ENCODE measurements at places on chromosomes 4 and X.

GRCh38 chr4:82951196-82951595, 50.7 kb downstream of the THAP9 start:
- no peak for DNase-seq

DNA sequence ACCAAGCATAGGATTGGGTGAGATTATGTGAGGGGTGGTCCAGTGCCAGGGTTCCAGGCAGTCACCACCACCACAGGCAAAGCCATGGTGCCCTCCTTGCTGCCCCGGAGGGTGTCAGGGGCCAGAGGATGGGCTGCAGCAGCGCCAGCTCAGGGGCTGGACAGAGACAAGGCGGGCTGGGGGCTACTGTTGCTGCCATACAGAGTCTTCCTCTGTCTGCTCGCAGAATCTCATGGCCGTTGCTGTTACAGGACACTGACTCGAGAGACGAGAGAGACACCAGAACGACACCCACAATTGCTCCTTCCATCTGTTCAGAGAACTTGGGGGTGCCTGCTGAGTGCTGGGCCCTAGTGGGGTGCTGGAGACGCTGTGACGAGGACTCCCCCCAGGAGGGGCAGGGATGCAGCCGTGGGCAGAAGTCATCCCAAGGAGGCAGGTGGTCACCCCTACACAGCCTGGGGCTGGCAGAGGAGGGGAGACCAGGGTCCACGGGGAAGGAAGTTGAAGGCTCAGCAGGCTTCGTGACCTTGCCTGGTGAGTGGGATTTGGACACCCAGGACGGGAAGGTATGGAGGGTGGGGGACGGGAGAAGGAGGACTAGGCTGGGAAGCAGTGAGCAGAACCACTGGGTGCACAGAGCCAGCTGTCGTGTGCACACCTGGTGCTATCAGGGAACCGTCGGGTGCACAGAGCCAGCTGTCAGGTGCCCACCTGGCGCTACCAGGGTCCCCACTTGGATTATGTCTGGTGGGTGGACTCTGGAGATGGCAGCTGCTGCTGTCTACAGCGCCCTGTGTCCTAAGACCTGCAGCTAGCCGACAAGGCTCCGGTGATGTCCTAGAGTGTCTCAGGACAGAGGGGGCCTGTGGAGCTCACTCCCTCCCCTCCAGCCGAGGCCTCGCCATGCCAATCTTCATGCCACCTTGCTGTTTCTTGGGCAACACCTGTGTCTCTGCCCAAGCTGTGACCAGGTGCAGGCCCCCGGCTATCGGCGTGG, 43.9 kb upstream of the HMX1 start:
- DNase-seq = no peak

- no peak for DNase-seq
Measured at GRCh38 chr4:29052266-29052665, 1667.9 kb upstream of the PCDH7 start.

DNA sequence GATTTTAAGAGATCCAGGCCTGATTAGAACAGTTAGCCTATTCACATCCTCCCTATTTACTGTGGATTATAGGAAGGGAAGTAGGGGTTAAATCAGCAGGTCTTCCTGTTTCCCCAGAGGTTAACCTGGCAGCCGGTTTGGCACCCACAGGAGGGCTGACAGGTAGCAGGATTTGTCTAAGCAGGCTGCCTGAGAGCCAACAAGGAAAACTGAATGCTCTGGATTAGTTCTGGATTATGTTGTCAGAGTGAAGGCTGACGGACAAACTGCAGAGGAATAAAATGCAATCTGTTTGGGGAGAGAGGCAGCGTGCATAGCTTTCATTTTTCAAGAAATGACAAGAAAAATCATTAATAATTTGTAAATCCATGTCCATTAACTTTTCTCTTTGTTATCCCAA, 397.1 kb upstream of the FAM241A start:
- DNase-seq = no peak

DNA sequence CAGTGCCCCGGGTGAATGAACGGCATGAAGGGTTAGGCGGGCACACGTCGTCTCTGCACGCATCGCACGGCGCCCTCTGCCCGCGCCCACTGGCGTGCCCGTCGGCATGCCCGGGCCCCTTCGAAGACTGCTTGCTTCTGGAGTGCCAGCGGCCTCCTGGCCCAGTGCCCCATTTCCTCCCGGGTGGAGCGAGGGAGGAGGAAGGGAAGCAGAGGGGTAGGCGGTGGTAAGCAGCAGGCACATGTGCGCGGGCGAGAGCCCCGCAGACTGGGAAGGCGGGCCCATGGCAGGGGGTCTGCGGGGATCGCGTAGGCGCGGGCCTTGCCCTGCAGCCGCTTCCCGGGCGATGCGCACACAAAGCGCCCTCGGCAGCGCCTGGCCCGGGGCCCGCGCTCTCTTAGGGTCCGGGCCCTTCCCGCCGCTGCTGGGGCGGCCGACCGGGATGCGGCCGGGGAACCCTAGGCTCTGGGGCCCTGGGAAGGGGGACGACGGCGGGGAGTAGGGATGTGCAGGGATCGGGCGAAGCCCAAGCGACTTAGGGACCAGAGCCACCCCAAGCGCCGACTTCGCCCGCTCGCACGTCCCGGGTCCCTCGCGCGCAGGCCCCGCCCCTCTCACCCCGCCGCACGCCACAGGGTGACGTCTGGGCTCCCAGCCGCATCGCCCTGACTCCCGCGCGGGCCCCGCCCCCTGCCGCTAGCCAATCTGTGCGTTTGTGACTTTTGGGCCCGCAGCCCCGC, 866 bp upstream of the EMD start:
- no peak for DNase-seq

- no peak for DNase-seq
Measured at GRCh38 chr4:8427761-8428287, 12.7 kb downstream of the ACOX3 start.

- DNase-seq = no peak
Measured at GRCh38 chrX:100946299-100946927, 17.7 kb upstream of the XKRX start.

GRCh38 chr4:151658959-151659600, 101.7 kb downstream of the GATB start:
- DNase-seq = no peak

DNA sequence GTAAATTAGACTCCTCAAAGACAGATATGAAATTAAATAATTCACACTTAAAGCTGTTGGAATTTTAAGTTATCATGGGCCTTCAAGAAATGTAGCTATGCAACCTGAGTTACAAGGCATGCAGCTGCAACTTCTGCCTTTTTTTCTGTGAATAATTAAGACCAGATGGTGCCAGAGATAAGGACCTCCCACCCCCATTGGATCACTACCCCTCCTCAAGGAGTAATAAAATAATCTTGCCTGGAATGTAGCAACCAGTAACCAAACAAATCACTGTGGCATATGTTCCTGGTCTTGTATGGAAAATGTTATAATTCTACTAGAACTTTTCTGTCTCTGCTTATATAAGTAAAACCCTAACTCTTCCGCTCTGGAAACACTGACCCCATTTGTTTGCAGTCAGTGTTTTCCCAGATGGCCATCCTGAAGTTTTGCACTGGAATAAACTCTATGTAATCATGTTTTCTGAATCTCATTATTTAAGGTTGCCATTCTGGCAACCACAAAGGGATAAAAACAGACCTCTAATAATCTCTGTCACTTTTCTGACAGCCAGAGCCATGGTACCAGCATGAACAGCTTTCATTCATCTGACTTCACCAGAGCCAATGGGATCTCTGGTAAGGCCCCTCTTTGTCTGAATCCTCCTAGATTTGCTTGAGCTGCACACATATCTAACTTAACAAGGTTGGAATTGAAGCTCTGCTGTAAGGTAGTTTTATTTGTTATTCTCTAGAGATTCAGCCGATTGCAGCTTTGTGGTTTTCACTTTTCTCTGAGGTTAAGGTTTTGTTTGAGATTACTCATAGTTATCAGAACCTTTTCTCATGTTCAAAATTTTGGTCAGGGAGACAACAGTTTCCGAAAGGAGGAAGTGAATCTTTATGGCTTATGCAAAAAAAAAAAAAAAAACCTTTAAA, 274.6 kb downstream of the NAF1 start:
- no peak for DNase-seq

DNA sequence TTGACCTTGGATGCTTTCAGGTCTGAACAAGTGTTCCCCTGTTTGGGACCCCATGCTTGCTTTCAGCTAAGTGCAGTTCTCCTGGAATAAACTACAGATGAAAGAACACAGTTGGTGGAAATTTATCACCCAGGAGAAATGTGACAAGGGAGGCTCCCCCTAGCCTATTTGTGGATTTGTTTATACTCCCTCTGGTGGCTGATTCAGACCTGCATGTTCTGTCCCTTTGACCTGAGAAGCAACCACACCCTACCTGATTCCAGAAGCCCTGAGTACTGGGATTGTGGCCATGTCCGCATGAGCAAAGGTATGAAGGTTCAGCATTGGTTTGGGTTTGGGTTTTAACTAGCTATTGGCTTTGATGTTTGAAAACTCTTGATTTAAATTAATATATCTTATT, 440.9 kb downstream of the MID1IP1 start:
- DNase-seq = no peak

- no peak for DNase-seq
Measured at GRCh38 chrX:151697522-151697921, 2.3 kb downstream of the PRRG3 start.

DNA sequence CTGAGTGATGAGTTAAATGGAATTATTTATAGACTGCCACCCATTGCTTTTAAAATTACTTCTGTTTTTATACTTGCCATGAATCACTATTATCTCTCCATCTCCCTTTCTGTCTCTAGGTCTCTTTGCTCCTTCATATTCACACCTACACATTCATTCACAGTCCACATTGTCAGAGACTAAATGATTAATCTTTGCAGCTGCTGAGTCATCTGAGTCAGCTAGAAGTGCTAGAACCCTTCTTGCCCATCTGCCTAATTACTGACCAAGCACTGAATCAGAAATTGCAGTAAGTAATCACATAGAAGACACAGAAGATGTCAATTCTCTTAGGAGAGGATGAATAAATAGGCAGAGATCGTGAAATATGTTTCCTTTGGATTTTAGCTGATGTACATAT, 31.6 kb upstream of the RPS6KA6 start:
- DNase-seq = no peak

GRCh38 chrX:106802063-106802387, 448 bp upstream of the TBC1D8B start:
- DNase-seq = no peak

DNA sequence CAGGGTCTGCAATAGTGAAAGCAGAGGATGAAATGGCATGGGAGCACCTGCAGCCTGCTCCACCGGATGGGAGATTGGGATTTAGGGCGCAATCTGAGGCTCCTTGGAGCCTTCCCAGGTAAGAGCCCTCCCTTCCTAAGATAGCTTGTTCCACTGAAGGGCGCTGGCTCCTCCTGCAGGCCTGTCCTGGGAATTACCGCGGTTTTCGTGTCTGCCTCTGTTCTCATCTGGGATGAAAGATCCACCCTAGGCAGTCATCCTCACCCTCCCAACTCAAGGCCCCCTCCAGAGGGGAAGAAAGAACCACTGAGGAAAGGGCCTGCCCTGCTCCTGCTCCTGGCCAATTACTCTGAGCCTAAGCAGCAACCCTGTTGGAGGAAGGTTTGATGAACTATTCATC, 547.5 kb downstream of the SMARCA1 start:
- DNase-seq = no peak

- no peak for DNase-seq
Measured at GRCh38 chrX:133215017-133215416, 3.1 kb downstream of the TFDP3 start.

- no peak for DNase-seq
Measured at GRCh38 chr4:5112333-5113095, 61.2 kb downstream of the STK32B start.

GRCh38 chr4:24855741-24856140, 57.1 kb downstream of the CCDC149 start:
- DNase-seq = no peak

- DNase-seq = no peak
Measured at GRCh38 chr4:2842687-2843262, 869 bp upstream of the ADD1 start.

- no peak for DNase-seq
Measured at GRCh38 chrX:114709406-114709805, 125.5 kb downstream of the HTR2C start.

DNA sequence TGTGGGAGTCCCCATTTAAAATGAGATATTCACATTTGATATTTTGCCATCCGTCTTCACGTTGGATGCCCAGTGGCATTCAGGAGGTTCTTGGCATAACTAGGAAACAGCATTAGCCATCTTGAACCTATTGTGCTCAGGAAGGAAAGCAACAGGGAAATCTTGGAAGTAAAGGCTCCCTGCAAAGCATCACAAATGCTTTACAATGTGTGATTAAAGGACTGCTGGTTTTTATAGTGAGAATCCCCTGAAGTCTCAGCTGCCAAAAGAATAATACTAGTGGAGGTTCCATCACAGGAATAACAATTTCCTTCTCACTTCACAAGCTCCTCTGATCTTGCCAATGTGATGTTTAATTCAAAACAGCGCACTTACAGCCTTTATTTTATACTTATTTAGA, 49.7 kb upstream of the NPNT start:
- no peak for DNase-seq

GRCh38 chrX:7146020-7146702, 1.4 kb upstream of the STS start:
- no peak for DNase-seq

- no peak for DNase-seq
Measured at GRCh38 chrX:98939456-98939855, 1470.6 kb downstream of the PCDH19 start.

DNA sequence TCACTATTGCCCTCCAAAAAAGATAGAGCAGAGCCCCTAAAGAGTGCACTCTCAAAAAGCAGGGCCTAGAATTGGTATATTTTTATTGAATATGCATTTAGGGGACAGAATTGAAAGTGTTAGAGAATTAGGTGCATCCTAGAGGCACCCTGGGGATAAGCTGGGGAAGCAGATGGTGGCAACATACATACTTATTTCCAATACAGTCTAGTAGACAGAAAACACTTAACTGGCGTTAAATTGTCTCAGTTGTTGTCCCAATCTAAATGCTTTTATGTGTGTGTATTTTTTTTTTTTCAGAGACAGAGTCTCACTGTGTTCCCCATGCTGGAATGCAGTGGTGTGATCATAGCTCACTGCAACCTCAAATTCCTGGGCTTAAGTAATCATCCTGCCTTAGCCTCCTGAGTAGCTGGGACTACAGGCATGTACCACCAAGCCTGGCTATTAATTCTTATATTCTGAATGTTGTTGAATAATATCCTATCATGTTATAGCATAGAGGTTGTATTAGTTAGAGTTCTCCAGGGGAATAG, 481.8 kb downstream of the GRXCR1 start:
- no peak for DNase-seq

GRCh38 chrX:4151798-4152197, 438.3 kb upstream of the PRKX start:
- no peak for DNase-seq

- DNase-seq = no peak
Measured at GRCh38 chrX:123860983-123861382, 1.1 kb downstream of the XIAP start.

DNA sequence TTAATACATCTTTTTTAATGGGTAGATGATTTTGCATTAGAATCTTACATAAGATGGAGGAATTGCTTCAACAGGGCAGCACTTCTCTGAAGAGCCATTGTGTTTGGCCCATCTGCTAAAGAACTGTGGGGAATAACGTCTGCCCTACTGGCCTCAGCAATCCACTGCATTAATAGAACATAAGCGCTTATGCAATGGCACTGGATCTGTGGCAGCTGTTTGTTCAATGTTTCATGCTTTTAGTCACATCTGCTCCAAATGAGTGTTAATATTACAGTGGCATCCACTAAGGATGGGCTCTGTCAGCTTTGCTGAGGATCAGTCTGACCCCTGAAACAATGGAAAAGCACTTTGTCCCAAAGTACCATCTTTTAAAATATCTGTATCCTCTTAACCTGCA, 279.0 kb upstream of the GK2 start:
- DNase-seq = no peak
